ENCODE measurements at places on chromosomes 3 and 15.

DNA sequence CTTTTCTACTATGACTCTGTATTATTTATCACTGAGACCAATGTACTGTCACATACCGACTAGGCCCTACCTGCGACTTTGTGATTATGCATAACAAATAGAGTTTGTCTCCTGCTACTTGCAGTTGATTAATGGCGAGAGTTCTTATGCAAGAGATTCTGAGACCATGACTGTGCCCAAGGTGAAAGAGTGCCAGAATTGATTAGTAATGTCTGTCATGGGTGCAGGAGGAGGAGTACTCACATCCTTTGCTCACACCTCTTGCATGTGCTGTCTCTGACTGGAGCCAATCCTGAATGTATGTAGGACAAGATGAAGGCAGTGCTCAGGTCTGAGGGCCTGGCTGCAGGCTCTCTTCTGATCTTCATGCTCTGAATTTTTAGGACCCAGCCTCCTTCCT, 260.7 kb downstream of the THSD4 start:
- DNase-seq: no peak

DNA sequence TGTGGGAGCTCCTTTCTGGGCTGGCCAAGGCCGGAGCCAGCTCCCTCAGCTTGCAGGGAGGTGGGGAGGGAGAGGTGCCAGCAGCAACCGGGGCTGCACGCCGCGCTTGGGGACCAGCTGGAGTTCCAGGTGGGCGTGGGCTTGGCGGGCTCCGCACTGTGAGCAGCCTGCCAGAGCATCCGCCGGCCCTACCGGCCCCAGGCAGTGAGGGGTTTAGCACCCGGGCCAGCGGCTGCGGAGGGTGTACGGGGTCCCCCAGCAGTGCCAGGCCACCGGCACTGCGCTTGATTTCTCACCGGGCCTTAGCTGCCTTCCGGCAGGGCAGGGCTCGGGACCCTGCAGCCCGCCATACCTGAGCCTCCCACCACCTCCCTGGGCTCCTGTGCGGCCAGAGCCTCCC, 651.0 kb upstream of the ARPP21 start:
- no peak for DNase-seq

DNA sequence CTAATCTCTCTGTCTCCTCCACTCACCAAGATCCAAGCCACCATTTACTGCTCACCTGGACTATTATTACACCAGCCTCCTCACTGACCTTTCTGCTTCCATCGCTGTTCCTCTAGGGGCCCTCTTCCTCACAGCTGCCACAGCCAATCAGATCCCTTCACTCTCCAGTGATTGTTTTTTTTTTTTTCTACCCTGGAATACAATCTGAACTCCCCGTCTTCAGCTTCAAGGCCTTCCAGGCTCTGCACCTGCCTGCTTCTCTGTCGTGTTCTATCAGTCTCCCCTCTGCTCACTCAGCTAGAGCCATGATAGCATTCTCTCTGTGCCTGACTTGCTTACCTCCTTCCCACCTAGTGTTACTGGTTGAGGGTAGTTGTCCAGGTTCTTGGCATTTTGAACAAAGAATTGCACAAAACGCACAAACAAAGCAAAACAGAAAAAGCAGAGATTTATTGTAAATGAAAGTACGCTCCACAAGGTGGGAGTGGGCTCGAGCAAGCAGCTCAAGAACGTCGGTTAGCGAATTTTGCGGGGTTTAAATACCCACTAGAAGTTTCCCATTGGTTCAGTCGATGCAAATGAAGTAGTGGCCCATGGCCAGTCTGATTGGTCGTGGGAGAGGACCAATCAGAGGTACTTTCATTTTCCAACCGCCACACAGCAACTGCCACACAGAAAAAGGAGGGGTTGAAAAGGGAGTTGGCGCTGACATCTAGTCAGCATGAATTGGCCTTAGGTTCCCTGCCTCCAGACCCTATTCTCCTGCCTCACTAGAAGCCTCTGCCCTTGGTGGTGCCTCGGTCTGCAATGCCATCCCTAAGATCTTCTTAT, 188.9 kb downstream of the TLE3 start:
- DNase-seq: no peak

DNA sequence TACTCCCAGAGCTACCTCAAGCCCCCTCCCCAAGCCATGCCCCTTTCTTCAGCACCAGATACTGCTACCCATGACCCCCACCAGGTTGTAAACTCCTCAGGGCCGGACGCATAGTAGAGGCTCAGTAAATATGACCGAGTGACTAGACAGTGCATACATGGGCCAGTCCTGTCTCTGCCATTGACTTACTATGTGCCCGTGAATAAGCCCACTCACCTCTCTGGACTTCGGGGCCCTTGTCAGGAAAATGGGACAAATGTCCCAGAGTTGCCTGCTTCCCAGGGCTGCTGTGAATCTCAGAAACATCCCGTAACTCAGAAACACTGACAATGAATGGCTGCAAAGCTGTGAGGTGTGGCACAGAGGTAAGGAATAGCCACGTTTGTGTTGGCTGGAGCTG, 48.2 kb upstream of the FGD5 start:
- DNase-seq: no peak

DNA sequence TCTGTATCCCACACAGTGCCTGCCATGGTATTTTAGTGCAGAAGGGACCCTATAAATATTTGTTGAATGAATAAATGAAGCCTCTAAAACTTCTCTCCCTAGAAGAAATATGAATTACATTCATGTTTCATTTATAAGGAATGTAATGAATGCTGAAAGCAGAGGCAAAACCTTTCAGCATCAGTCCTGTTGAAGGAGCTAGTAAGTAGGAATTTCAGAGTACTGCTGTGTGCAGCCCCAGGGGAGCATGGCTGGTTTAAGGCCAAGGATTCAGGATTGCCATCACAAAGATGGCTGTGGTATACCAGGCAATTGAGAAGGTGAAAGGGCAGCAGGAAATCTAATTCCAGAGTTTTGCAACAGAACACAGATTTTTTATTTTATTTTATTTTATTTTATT, 1131.4 kb downstream of the IGSF11 start:
- peak; percentile 80 for DNase-seq

DNA sequence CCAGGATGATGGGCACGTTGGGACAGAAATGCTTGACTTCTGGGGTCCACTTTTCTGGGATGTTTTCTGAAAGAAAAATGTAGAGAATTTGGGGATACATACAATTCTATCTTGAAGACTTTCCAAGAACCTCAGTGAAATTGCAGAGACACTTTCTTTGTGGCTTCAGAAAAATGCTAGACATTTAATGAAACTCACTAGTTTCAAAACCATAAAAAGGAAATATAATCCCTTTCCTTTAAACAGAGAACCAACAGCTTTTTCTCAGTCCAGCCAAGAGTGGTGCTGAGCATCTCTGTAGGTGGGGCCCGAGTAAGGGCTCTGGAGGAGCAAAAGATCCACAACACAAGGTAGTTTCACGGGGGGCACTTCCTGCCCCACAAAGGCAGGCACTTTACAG, 4.4 kb upstream of the GPX1 start:
- DNase-seq: no peak

- no peak for DNase-seq
Measured at GRCh38 chr3:127622772-127623576, 6.0 kb upstream of the PODXL2 start.

DNA sequence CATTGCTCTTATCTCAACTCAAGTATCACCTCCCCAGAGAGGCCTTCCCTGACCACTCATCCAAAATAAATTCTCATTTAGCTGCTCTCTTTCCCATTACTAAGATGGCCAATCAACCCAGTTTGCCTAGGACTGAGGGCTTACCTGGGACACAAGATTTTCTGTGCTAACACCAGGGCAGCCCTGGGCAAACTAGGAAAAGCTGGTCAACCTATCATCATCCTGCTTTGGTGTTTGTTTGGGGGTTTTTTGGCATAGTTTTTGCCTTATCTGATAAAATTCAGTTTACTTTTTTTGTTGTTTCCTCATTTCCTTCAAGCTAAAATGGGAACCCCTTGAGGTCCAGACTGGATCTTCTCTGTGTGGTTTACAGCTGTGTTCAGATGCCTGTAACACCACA, 131.4 kb upstream of the NR2F2 start:
- DNase-seq: no peak

GRCh38 chr3:60269829-60270266, 981.4 kb downstream of the FHIT start:
- DNase-seq: no peak

DNA sequence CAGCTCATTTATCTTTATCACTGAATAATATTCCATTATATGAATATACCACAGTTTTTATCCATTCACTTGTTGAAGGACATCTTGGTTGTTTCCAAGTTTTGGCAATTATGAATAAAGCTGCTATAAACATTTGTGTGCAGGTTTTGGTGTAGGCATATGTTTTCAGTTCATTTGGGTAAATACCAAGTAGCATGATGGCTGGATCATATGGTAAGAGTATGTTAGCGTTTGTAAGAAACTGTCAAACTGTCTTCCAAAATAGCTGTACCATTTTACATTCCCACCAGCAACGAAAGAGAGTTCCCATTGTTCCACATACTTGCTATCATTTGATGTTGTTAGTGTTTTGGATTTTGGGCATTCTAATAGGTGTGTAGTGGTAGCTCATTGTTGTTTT, 72.0 kb upstream of the GOLGA8J start:
- no peak for DNase-seq

Measured in HS-27A (cell line).